ENCODE measurements at places on chromosomes 4 and X. TPM values are rescaled to one million over a fixed set of nuclear protein-coding genes. Genes with fewer than 3 reads are reported as not detected.

- no peak overlapping the region for H3K27ac ChIP-seq
- DNase-seq, result no peak
- H3K27me3 ChIP-seq, result no peaks in the 10 kb centered on the region
- no peaks in the 10 kb centered on the region for H3K36me3 ChIP-seq
- no peak overlapping the region for H3K4me3 ChIP-seq
These were observed 91.6 kb downstream of the ANXA10 start for GRCh38 chr4:168183717-168184571.

DNA sequence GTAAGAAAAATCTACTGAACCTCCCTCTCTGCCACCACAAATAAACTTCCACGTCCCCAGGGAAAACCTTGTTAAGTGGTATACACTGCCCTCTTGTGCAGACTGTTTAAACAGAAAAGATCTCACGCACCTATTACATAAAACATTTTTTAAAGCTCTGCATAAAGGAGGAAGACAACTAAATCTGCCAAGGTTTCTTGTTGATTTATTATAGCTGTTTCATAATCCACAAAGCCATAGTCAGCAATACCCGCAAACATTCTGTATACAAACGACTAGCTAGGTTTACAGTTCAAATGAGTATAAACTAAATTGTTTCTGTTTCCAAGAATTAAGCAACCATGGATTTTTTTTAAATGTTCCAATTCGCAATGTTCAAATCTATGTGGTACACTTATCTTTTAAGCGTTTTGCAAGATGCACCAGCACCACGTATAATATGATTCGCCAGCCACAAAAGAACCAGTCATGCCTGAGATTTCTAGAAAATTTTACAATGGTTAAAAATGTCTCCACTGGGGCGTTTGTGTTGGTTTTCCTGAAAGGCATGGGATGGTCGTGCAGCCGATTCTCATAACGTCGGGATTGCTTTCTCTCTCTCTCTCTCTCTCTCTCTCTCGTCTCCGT, 164.6 kb downstream of the PRKX start:
- no peaks in the 10 kb centered on the region for H3K4me1 ChIP-seq
- H3K4me3 ChIP-seq, result peak overlapping the region; percentile 14
- no peaks in the 10 kb centered on the region for H3K27me3 ChIP-seq

- no peak overlapping the region for H3K27ac ChIP-seq
- no peaks in the 10 kb centered on the region for H3K4me1 ChIP-seq
- H3K36me3 ChIP-seq, result no peaks in the 10 kb centered on the region
- no peak overlapping the region for H3K4me3 ChIP-seq
- no peaks in the 10 kb centered on the region for H3K27me3 ChIP-seq
- no peak for DNase-seq
These were observed 89.7 kb upstream of the NDP start for GRCh38 chrX:44062840-44063239.

DNA sequence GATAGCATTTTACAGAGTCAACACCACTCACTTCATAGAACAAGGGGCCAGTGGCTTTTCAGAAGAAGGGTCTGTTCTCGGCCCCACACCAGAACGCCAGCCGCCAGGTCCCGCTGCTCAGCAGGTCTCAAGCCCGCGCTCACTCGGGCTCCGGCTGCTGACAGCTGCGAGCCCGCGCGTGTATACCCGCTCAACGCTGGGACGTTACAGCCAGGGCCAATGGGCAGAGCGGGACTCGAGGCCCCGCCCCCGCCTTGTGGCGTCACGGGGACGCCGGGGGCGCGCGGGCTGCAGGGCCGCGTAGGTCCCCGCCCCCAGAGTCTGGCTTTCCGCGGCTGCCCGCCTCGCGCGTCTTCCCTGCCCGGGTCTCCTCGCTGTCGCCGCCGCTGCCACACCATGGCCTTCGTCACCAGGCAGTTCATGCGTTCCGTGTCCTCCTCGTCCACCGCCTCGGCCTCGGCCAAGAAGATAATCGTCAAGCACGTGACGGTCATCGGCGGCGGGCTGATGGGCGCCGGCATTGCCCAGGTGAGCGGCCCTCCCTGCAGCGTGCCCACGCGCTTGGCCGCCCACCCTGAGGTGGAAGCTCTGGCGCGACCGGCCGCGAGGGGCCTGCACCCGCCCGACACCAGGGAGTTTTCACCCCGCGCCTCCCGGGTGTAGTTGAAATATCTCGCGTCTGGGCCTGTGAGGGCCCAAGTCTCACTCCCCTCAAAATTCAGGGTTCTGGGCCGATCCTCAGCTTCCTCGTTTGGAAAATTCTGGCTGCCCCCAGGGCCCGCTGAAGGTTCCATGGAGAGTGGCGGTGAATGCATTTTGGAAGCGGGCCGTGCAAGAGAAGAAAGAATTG, at the start of gene HADH:
Gene HADH (plus strand): TSS at position 353 of the 850 bp plus-strand sequence. CDS start 44 bp downstream, at position 397.
- peak within 1 kb of the TSS; percentile 88 for H3K27ac ChIP-seq
- H3K4me1 ChIP-seq, result peaks cover 54% of the 10 kb centered on the region
- peak; percentile 96 for DNase-seq
- H3K27me3 ChIP-seq, result no peaks in the 10 kb centered on the region

The HS3ST1 gene
- 3.8 TPM for total RNA-seq

The HPSE gene
- 5.5 TPM for total RNA-seq

DNA sequence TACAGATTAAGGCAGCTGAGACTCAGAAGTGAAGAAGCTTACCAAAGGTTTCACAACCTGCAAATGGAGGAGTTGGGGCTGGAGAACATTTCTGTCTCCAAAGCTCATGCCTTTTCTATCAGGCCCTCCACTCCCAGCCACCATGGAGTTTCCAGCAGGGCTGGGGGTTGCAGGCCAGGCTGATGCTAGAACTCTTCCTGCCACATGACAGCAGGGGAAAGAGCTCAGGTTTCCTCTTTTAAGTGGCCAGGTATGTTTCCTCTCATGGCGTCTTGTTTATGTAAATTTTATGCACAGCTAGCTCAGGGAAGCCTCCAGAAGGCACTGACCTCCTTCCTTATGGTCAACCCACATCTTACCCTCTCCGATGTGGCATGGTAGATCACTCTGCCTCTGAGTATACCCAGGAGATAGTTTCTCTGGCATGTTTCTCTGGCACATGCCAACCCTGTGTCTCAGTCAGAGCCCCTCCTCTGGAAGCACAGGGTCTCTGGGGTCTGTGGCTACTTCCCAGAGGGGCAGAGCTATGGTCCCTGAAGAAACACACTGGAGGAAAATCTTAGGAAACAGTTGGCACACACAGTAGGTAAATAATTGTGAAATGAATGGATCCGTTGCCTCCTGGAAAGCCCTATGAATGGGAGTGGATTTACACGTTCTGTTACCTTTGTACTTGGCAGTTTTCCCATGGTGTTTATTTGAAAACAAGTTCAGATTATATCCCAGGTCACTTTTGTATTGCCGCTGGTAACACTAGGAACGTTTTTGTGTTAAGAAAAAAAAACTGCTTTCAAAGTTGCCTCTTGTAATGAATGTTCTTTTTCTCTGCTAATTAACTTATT, 28.9 kb downstream of the PDK3 start:
- H3K4me1 ChIP-seq, result peaks cover 9% of the 10 kb centered on the region
- H3K4me3 ChIP-seq, result no peak overlapping the region
- H3K27me3 ChIP-seq, result no peaks in the 10 kb centered on the region
- H3K36me3 ChIP-seq, result no peaks in the 10 kb centered on the region
- DNase-seq, result no peak

The TRPC5OS gene
- not detected for total RNA-seq

GRCh38 chrX:110944751-110945675, 149.4 kb upstream of the CHRDL1 start:
- DNase-seq, result no peak
- no peak overlapping the region for H3K4me3 ChIP-seq
- H3K27me3 ChIP-seq, result no peaks in the 10 kb centered on the region
- no peaks in the 10 kb centered on the region for H3K4me1 ChIP-seq

The RNF175 gene
- 0.12 TPM for total RNA-seq

GRCh38 chrX:139702658-139703057, 5.3 kb downstream of the MCF2 start:
- H3K4me3 ChIP-seq, result no peak overlapping the region
- H3K4me1 ChIP-seq, result no peaks in the 10 kb centered on the region
- H3K36me3 ChIP-seq, result no peaks in the 10 kb centered on the region
- no peak for DNase-seq

DNA sequence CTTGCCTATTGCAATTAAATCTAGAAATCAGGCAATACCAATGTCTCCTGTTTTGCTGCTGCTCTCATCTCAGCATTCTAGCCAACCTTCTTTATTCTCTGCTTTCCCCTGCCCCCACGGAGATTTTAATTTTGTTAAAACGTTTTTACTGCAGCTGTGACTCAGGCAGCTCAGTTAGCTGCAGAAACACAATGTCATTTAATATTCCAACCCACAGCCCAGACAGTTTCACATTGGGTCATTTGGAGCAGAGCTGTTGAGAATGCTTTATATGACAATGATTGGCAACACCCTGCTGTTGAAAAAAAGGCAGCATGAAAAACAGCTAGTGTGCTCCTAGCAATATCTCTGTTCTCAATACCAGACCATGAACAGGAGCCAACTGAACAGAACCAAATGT, 12.6 kb upstream of the SLC10A4 start:
- no peak overlapping the region for H3K27ac ChIP-seq
- H3K36me3 ChIP-seq, result no peaks in the 10 kb centered on the region
- no peaks in the 10 kb centered on the region for H3K4me1 ChIP-seq
- no peaks in the 10 kb centered on the region for H3K27me3 ChIP-seq
- H3K4me3 ChIP-seq, result no peak overlapping the region
- no peak for DNase-seq

DNA sequence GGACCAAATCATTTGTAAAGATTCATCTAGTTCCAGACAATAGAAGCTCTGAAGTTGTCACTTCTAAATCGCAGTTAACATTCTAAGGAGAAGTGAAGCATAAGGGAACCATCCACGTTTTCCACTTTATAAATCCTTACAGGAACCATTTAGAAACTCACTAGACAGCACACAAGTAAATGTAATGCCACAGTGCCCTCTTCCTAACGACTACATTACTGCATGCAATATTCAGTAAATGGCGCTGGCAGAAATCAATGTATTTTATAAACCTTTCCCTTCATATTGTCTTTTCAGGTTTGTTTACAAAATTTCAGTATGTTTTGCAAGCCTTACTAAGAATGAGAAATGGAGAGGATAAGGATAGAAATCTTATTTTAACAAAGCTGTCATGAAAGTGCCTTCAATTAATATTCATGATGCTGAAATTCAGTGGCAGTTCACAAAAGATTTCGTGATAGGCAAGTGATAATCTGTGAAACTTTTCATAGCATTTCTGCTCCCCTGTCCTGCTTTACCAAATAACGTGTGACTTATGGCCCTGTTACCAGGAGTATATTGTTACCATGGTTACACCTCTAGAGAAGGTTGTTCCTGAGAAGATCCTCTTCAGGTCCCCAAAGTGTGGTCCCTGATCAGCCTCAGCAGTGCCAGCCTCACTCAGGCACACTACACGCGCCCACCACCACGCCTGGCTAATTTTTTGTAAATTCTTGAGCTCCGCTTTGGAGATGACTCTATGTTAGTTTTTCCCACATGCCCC, 54.2 kb downstream of the TMA16 start:
- no peak overlapping the region for H3K4me3 ChIP-seq
- H3K36me3 ChIP-seq, result no peaks in the 10 kb centered on the region
- DNase-seq, result no peak
- peaks cover 6% of the 10 kb centered on the region for H3K4me1 ChIP-seq

DNA sequence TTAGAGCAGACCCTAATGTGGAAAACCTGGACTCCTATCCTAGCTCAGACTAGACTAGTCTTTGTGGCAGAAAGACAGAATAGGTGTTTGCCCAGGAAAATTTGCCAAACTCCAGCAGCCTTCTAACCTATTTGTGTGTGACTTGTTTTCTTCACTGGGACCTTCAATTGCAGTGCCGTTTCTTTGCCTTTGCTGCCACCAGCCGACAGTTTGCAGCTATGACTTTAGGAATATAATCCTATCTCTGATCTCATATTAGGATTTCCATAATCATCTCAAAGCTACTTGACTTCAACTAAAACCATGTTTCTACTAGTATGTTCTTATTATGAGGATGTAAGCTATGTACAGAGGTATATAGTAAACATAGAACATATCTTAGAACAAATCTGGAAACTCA, 60.2 kb upstream of the PGAM4 start:
- H3K36me3 ChIP-seq, result peaks cover 9% of the 10 kb centered on the region
- H3K4me1 ChIP-seq, result no peaks in the 10 kb centered on the region
- no peak for DNase-seq
- H3K27ac ChIP-seq, result no peak overlapping the region

GRCh38 chr4:57496697-57497471, 386.7 kb upstream of the IGFBP7 start:
- no peaks in the 10 kb centered on the region for H3K27me3 ChIP-seq
- H3K4me1 ChIP-seq, result no peaks in the 10 kb centered on the region
- DNase-seq, result no peak
- no peak overlapping the region for H3K27ac ChIP-seq

DNA sequence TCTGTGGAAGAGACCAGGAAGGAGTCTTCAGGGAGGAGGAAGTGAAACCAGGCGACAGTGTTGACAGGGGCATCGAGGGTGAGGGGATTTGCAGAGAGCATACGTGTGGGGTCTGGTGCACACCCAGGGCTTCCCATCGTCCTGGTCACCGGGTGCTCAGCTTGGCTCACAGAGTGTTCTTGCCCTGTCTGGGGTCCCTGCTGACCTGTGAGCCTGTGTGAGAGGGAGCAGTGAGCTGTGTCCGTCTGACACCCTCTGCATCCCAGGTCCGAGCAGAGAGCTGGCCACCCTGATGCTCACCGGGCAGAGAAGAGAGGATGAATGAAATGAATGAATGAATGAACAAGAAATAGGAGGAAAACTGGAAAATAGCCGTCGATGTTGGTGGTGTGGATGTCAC, 46.5 kb downstream of the CPZ start:
- H3K36me3 ChIP-seq, result no peaks in the 10 kb centered on the region
- no peak overlapping the region for H3K27ac ChIP-seq
- peak; percentile 20 for DNase-seq
- peaks cover 4% of the 10 kb centered on the region for H3K27me3 ChIP-seq
- no peaks in the 10 kb centered on the region for H3K4me1 ChIP-seq

DNA sequence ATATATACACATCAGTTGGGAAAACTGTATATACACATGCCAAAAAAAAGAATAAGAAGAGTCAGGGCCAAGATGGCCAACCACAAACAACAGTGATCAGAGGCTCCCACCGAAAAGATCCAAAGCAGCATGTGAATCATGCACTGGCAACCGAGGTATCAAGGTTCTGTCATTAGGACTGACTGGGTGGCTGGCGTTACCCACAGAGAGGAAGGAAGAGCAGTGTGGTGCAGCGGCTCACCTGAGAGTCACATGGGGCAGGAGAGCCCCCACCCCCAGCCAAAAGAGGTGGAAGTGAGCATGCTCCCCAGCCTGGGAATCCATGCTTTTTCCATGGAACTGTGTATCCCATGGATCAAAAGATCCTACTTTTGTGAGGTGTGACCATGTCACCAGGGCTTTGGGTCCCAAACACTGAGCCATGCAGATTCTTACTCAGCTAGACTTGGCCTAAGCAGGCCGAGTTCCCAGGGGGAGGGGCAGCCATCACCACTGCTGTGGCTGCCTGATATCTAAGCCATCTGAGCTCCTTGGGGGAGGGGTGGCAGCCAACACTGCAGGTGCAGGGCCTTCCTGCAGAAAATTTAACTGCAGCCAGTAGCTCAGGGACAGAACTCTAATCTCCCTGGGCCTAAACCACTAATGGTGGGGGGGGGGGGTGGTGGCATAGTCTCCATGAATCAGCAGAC, 52.8 kb downstream of the P2RY10 start:
- no peak overlapping the region for H3K27ac ChIP-seq
- no peak for DNase-seq
- no peaks in the 10 kb centered on the region for H3K27me3 ChIP-seq

The NPFFR2 gene
- total RNA-seq, result not detected

GRCh38 chr4:52423967-52424366, 235.1 kb downstream of the USP46 start:
- no peaks in the 10 kb centered on the region for H3K4me1 ChIP-seq

GRCh38 chr4:52643785-52644244, 15.3 kb downstream of the USP46 start:
- H3K27ac ChIP-seq, result no peak overlapping the region
- DNase-seq, result peak; percentile 76
- H3K27me3 ChIP-seq, result no peaks in the 10 kb centered on the region
- H3K4me1 ChIP-seq, result peaks cover 18% of the 10 kb centered on the region

The CT45A2 gene
- not detected for total RNA-seq

The ASMT gene
- not detected for total RNA-seq
